ENCODE measurements at places on chromosomes 5 and 9.

DNA sequence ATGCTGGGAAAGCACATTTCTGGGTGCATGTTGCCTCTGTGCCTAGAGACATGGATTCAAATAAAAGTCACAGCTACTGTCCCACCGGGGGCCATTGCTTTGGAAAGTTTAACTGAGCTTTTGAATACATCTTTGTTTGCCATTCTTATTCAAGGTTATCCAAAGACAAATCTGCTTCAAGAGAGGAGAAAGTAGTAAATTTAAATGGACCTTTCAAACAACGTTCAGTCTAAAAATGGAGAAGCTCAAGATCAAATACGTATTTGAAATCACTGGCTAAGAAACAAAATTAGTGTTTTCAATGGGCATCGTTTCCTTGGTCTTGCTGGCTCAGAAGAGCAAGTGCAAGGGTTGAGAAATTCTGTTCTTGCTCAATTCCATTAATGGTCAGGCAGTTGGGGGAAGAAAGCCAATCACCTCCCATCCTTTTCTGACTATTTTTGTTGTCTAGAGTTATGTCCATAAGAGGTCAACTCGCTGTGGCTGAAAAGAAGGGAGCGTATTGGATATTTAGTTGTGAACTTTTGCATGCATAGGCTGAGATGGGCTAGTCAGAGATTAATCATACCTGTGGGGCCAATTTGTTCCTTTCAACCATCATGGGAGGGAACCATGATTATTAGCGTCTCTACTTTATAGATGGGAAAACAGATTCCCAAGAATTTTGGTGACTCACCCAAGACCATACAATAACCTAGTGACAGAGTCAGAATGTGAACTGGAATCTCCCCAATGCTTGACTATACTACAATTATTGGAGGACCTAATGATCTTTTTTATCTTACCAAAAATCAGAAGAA is 276.2 kb upstream of the TNC start:
- no peak for DNase-seq

GRCh38 chr5:117302949-117303348 is 728.3 kb upstream of the SEMA6A start:
- no peak for DNase-seq

- no peak for DNase-seq
Observed at GRCh38 chr9:135921749-135922310, 14.5 kb upstream of the CAMSAP1 start.

DNA sequence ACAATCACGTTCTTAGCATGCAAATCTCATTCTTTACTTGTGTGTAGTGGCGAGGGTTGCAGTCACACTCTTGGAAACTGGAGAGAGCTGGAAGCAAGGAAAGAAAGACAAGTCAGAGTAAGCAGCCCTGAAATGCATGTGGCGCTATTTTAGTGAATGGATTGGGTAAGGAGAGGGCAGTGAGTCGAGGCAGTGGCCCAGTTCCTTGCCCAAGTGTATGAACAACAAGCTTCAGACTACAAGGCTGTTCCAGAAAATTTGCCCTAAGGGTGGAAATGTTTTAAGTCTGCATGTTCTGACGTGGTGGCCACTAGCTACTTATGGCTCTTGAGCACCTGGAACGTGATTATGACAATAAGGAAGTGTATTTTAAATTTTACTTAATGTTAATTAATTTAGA is 59.4 kb upstream of the PTPN3 start:
- no peak for DNase-seq

- DNase-seq: no peak
Observed at GRCh38 chr5:170497311-170498038, 6.3 kb upstream of the KCNIP1 start.

DNA sequence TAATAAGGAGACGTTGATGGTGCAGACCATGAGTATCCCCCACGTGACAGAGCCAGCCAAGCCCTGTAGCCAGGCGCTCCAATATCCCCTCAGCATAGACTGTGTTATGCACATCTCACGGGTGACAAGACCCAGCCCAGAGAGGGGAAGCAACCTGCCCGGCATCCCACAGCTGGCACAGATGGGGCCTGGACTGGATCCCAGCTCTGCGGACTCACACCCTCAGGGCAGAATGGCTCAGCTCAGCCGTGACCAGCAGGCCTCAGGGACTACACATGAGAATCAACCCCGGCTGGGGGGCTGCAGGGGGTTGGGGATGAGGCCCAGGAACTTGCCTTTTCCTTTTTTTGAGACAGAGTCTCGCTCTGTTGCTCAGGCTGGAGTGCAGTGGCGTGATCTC is 11.7 kb downstream of the FIBCD1 start:
- no peak for DNase-seq

GRCh38 chr5:136781464-136781863 is 416.1 kb upstream of the TRPC7 start:
- no peak for DNase-seq

GRCh38 chr5:134227259-134227658 is 1.4 kb upstream of the PPP2CA start:
- no peak for DNase-seq

DNA sequence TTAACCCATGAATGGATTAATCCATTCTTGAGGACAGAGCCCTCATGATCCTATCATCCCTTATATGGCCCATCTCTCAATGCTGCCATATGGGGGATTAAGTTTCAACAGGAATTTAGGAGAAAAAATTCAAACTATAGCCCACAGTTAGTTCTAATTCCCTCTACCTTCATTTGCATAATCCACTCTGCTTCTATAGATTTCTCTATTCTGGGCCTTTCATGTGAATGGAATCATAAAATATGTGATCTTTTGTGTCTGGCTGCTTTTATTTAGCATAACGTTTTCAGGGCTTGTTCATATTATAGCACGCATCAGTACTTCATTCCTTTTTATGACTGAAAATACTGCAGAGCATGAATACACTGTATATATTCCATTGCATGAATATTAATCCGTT is 55.4 kb downstream of the CTSL start:
- no peak for DNase-seq

GRCh38 chr5:34703767-34704713 is 47.9 kb downstream of the RAI14 start:
- no peak for DNase-seq

DNA sequence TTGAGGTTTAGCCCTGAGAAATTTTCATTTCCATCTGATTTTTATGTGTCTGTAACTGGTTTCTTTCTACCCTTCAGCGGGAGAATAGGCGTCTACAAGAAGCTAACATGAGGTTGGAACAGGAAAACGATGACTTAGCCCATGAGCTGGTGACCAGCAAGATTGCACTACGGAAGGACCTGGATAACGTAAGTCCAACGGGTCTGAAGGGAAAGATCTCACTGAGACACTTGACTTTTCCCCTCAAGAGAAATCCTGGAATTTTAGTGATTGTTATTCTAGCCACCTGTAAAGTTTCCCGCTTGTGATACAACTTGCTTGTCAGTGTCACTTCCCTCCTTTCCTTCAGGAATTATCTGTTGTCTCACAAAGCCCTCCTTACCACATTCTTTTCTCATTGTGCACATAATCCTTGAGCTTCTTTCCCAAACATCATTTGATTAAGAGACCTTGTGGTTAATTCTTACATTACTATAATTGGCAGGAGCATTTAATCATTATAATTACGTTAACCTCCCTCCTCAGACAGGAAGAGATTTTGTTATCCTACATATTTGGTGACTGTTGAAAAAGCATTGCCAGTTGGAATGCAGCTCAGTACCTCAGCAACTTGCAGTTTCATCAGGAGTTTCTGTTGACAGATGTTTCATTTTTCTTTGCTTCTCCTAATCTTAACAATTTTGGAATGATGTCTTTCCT is 56.9 kb downstream of the GPR21 start:
- no peak for DNase-seq

DNA sequence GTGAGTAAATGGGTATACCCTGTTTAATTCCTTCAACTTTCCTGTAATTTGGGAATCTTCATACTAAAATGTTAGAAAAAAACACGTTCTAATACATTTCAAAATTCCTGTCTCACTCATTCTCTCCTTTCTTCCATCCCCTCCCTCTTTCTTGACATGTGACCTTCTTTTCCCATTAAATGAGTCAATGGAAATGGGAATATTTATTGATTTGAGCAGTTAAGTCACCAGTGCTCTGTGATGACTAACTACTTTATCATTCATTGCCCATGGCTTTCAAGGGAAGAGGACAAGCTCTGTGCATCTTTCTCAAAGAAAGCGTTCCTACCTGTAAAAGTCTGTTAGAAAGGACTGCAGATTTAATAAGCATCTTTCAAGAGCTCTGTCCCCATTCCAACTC is 144.4 kb upstream of the MAP3K1 start:
- no peak for DNase-seq

- DNase-seq: no peak
Observed at GRCh38 chr5:95832664-95833063, 10.1 kb upstream of the GLRX start.

GRCh38 chr5:111454198-111454622 is 58.1 kb downstream of the STARD4 start:
- DNase-seq: no peak

- DNase-seq: no peak
Observed at GRCh38 chr5:168469816-168470215, 16.5 kb upstream of the RARS1 start.

- no peak for DNase-seq
Observed at GRCh38 chr9:113857875-113858274, 18.2 kb upstream of the ZNF618 start.

- no peak for DNase-seq
Observed at GRCh38 chr9:132742821-132743311, 72.6 kb downstream of the GTF3C4 start.

DNA sequence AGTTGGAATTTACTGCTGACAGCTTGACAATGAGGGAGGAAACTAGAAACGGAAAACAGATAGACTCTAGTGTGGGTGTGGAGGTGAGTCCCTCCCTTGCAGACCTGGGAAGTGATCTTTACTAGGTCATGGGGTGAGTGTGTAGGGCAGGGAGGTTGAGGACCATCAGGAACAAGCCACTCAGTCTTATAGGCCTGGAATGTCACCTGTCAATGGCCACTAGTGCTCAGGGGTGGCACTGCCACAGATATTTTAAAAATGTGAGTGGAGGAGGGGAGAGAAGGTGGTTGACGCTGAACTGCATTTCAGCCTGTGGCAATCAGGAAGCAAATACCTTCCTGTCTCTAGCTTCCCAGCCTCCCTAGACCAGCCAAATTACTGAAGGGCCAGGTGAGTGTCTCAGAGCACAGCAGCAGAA is 9.0 kb downstream of the OR2S2 start:
- no peak for DNase-seq

DNA sequence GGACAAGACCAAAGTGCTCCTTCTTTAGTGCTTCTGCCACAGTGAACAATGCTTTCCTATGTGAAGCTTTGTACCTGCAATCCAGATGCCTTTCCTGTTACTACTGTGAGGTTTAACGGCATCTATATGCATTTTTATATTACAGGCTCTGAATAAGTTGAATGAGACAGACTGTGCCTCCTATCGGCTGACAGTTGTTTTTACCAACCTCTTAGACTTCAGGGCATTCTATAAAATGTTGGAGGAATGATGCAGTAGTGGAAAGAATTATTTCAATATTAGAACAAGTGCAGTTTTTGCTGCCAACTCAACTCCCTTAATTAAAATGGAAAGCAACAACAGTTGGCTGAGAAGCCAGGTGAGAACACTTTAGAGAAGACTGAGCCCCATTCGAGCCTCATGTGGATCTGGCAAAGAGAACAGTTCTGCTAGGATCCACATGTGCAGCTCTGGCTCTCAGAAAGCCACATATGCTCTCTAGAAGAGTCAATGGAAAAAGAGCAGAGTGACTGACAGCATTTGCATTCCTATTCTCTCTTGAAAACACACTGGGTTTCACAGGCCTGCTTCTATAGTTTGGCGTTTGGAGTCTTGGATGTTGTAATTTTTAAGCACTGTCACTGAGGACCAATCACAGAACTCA is 147.5 kb downstream of the LURAP1L start:
- DNase-seq: no peak

DNA sequence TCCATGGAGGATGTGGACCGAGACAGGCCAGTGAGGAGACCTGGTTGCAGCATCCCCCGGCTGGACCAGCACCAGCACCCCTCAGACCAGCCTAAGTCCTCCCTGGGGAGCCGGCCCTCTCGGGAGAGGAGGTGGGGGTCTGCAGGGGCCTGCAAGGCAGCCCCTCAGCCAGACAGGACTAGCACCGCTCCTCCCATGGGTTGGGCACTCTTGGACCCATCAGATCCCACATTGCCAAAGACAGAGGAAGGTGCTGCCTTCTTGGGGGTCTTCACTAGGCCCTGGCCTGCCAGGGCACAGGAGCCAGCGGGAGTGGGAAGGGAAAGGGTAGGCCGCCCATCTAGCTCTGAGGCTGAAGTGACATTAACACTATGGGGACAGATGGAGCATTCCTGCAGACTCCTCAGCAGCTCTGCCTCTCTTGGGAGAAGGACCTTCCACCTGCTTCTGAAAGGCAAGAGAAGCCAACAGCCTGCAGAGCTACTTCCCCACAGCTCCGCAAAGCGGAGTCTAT is 6.8 kb downstream of the IL13 start:
- no peak for DNase-seq

- DNase-seq: no peak
Observed at GRCh38 chr5:14998491-14998890, 126.9 kb upstream of the ANKH start.

DNA sequence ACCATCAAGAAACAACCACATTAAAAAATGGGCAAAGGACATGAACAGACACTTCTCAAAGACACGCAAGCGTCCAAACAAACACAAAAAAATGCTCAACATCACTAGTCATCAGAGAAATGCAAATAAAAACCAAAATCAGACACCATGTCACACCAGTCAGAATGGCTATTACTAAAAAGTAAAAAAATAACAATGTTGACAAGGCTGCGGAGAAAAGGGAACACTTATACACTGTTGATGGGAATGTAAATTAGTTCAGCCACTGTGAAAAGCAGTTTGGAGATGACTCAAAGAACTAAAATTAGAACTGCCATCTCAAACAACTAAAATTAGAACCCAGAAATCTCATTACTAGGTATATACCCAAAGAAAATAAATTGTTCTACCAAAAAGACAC is 80.4 kb downstream of the CAAP1 start:
- DNase-seq: no peak

GRCh38 chr9:129930743-129931142 is 95.5 kb downstream of the USP20 start:
- DNase-seq: peak; percentile 24

DNA sequence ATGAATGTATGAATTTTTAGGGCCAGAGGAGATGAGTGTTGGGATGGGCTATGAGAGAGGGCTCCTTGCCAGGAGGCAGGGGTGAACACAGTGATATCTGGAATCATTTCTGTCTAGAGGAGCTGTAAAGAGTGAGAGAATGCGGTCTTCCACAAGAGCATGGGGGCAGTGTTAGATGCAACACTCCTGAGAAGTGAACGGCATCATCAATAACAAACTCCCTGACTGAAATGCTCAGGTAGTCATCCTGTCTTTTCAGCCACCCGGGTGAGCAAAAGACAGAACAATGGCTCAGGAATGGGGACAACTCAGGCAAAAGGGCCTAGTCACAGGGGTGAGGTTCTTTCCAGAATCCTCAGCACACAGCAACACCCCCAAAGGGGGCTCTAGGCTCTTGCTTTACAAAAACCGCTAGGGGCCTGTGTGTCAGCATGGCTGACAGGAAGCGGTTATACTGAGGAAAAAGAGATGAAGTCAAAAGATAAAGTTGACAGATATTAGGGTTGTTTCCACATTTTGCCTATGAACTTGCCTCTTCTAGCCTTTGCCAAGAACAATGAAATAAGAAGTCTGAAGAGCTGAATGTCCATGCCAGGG is 104.6 kb upstream of the LRRTM2 start:
- DNase-seq: peak; percentile 30

GRCh38 chr5:41871852-41872251 is 1.6 kb upstream of the OXCT1 start:
- no peak for DNase-seq

- DNase-seq: no peak
Observed at GRCh38 chr9:14350349-14350728, 36.4 kb upstream of the NFIB start.

Data from effector memory CD8-positive, alpha-beta T cell (primary cell).